ENCODE measurements at places on chromosomes 7 and 10.

DNA sequence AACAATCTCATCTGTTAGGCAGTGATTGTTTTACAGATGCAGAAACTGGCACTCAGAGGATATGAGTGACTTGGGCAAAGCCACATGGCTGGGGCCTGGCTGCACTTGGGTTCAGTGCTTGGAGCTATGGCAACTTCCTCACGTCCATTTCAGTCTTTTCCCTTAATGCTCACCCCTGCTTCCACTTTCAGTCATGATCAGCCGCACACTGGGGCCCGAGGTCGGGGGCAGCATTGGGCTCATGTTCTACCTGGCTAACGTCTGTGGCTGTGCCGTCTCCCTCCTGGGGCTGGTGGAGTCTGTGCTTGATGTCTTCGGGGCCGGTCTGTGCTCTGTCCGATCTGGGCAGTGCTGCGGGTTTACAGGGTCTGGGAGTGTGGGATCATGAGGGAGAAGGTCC, 3.0 kb downstream of the SLC12A9 start:
- DNase-seq = no peak

GRCh38 chr10:38027986-38028385, 17.5 kb downstream of the ZNF33A start:
- DNase-seq = no peak

DNA sequence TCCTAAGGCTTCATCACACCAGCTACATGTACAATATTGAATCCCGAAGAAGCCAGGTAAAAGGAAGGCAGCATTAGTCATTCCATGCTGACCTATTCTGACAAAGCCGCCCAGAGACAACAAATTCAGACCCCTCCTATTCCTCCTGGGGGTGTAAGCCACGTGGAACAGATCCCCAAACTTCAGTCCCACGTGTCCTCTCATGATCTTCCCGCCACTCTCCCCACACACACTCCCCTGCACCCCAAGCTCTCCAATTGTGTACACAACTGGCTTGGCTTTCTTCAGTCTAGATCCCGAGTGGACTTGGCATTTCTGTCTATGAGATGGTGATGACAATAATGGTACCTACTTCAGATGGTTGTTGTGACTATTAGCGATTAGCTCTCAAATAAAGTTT, 8.6 kb downstream of the PDE6C start:
- no peak for DNase-seq

GRCh38 chr10:3623746-3624145, 161.3 kb downstream of the KLF6 start:
- DNase-seq = no peak

GRCh38 chr10:131184503-131184902, 127.0 kb downstream of the TCERG1L start:
- DNase-seq = no peak

- no peak for DNase-seq
Observed at GRCh38 chr7:73345538-73345937, 17.6 kb downstream of the FKBP6 start.

GRCh38 chr10:122503012-122503411, 41.7 kb downstream of the HTRA1 start:
- no peak for DNase-seq

GRCh38 chr10:128738386-128738915, 612.2 kb upstream of the MKI67 start:
- no peak for DNase-seq

All from activated CD8-positive, alpha-beta memory T cell treated with anti-CD3 and anti-CD28 coated beads for 48 hours (primary cell).